ENCODE measurements at places on chromosomes 2 and 18.

GRCh38 chr2:64362562-64363026, 91.4 kb upstream of the LGALSL start:
- DNase-seq, result no peak

DNA sequence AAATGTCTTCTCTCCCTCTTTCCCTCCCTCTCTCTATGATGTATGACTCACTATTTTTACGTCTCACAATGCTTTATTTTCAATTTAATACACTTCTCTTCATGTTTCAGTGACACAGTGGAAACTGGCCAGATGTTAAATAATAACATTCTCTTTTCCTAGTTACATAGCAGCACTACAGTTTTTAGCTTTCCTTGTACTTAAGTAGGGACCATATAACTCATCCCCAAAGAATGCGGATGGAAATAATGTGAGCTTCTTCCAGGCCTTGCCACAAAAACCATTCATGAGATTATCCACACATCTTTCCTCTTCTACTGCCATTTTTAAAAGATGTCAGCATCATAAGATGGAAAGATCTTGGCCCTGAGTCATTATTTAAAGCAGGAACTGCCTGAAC, 789.4 kb downstream of the LRP1B start:
- no peak for DNase-seq

DNA sequence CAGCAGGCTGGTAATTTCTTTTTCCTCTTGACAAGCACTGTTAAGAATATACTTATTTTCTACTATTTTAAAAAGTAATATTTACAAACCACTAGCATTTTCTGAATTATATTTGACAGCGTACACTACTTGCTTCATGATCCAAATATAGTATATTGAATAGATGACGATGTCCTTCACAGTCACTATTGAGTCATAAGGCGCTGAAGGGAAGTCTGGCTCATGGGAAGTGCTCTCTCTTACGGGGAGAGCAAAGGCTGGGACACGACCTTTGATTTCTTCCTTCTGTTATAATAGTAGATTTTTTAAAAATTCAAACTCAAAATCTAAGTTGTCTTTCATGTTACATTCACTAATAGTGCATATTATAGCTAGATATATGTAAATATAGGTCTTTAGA, 357.1 kb downstream of the SOCS6 start:
- DNase-seq, result no peak

GRCh38 chr2:202387608-202388342, 11.6 kb downstream of the BMPR2 start:
- no peak for DNase-seq

- no peak for DNase-seq
These were observed 206.5 kb downstream of the SETBP1 start for GRCh38 chr18:44887227-44887631.

DNA sequence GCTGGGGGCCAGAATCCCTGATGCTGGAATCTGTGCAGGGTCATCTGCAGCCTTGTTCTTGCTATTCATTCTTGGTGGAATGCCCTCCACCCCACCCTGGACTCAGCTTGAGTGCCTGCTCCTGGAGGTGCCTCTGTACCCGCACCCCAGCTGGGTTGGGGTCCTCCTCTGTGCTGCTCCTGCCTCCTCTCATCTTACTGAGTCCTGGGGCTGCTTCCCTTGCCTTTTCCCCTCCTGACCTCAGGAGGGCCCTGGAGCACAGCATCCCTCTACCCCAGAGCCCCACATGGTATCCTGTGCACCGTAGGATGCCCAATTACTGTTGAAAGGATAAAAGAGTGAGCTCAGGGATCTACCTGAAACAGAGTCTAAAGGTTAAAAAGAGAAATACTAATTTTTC, 81.6 kb downstream of the CIB4 start:
- no peak for DNase-seq

- no peak for DNase-seq
These were observed 76.9 kb downstream of the NDUFA10 start for GRCh38 chr2:239948100-239948881.

DNA sequence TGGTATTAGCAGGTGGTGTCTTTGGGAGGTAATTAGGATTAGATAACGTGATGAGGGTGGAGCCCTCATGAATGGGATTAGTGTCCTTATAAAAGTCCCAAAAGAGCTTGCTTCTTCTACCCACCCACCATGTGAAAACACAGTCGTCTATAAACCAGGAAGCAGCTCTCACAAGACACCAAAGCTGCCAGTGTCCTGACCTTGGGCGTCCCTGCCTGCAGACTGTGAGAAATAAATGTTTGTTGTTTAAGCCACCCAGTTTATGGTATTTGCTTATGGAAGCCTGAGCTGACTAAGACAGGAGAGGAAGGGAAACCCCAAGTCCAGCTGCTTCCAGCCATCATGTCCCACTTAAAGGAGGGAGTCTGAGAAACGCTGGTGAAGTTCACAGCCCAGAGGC, 13.6 kb downstream of the ADI1 start:
- no peak for DNase-seq

GRCh38 chr18:9987345-9987744, 73.5 kb downstream of the VAPA start:
- DNase-seq, result no peak

- DNase-seq, result no peak
These were observed 208.4 kb upstream of the SMAD2 start for GRCh38 chr18:48138660-48139430.

- no peak for DNase-seq
These were observed 25.5 kb upstream of the PPP1CB start for GRCh38 chr2:28726177-28726576.

GRCh38 chr2:200296118-200296517, 10.4 kb upstream of the SPATS2L start:
- no peak for DNase-seq

GRCh38 chr18:56245866-56246580, 392.4 kb downstream of the TXNL1 start:
- DNase-seq, result no peak

DNA sequence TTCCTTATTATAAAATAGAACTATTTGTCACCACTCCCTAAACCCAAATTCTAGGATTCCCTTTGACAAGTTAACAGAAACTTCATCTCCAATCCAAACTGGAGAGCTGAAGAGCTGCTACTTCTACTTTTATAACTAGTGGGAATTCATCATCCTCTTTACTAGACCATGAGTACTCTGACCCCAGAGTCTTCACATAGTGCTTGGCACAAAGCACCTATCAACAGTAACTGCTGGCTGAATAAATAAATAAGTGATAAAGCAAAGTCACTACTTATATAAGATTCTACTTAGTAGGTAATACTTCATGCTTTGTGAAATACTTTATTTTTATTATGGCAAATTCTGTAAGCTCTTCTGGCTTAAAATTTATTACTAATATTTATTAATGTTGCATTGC, 49.5 kb downstream of the DARS1 start:
- no peak for DNase-seq

DNA sequence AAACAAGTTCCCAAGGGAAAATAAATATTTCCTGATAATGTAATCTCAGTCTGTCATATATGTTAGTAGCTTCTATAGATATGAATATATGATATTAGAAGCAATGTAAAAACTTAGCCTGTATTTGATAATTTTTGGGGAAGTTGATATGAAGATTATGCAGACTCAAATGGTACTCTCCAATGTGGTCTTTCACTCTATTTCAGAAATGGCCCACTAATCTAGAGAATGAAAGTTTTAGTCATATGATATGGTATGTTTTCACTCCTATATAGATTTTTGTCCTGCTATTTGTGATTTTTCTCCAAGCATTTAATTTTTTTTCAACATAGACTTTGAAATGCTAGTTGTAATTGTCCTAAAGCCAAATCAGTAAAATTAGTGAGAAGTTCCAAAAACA, 236.7 kb upstream of the BOD1L2 start:
- DNase-seq, result no peak

GRCh38 chr2:74515981-74516633, 1.9 kb downstream of the TLX2 start:
- no peak for DNase-seq

- DNase-seq, result no peak
These were observed 86.7 kb upstream of the TMEM18 start for GRCh38 chr2:763766-764525.

DNA sequence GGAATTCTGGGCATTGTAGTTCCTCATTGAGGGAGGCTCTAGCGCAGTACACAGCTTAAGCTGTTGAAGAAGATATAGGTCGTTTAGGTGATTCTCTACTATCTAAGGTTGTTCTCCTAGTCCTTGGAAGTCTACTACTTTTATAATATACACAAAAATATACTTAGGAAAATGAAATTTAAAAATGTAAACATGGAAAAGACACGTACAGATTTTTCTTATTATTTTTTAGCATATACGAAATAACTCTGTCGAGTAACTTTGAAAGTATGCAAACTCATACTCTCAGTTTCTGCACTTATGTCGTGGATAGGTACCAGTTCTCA, 272 bp upstream of the FASTKD1 start:
- no peak for DNase-seq

GRCh38 chr2:239288237-239288636, 112.6 kb downstream of the HDAC4 start:
- no peak for DNase-seq

DNA sequence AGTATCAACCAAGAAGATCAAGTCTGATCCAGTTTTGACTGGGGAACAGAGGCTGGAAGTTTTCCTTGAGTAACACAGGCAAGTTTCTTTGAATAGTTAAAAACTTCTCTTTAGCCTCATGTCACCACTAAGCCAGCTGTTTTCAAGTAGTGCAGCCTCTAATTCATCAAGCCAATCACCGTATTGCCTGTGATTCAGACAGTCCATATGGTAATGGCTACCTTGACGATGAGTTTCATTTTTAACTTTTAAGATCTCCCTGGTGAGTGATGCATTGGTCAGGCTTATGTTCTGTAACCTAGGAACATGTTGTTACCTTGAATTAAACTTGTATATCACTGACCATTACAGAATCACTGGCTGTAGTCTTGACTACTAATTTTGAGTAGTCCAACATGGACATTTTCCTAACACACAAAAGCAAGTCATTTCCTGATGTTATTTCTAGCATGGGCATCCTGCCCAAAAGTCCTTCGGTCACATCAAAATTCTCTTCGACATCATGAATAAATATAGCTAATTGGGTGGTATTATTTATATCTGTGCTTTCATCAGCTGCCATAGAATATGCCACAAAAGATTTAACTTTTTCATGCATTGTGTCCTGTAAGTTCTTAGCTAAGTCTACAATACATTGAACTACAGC, 238.8 kb upstream of the GCFC2 start:
- no peak for DNase-seq

GRCh38 chr18:55351241-55351691, 236.7 kb downstream of the TCF4 start:
- no peak for DNase-seq

DNA sequence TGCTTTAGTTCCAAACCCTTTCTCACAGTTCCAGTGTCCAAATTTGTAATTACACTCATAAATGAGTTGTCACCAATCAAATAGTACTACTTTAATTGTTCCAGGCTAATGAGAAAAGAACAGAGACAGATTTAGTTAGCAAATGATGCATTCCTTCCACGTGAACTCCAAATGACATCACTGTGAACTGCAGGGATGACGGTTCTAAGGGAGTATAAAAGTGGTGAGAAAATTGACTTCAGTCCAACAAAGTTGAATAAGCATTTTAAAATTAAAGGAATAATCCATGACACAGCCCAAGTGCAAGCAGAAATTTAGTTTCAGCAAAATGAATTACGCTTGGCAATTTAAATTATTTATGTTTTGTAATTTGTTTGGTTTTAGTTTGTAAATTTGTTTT, 102.0 kb upstream of the LRATD1 start:
- no peak for DNase-seq

- DNase-seq, result peak; percentile 24
These were observed 214.7 kb downstream of the TGIF1 start for GRCh38 chr18:3664563-3665178.

DNA sequence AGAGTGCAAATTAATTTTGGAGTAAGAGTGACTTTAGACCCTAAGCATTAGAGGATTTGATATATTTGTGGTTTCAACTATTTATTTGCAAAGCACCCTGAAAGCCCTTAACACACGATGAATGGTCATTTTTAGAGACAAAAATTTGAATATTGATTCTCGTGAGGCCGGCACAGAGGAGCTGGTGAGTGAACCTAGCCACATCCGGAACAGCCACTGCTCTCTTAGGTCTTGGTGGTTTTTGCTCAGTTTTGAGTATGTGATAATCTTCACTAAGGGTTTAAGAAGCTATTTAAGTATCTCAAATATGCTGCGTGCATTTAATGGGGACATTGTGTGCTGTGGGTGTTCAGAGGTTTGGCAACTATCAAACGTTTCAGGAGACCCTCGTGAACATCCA, 204.8 kb downstream of the TSN start:
- DNase-seq, result no peak

GRCh38 chr2:217953531-217953932, 49.3 kb downstream of the TNS1 start:
- no peak for DNase-seq

DNA sequence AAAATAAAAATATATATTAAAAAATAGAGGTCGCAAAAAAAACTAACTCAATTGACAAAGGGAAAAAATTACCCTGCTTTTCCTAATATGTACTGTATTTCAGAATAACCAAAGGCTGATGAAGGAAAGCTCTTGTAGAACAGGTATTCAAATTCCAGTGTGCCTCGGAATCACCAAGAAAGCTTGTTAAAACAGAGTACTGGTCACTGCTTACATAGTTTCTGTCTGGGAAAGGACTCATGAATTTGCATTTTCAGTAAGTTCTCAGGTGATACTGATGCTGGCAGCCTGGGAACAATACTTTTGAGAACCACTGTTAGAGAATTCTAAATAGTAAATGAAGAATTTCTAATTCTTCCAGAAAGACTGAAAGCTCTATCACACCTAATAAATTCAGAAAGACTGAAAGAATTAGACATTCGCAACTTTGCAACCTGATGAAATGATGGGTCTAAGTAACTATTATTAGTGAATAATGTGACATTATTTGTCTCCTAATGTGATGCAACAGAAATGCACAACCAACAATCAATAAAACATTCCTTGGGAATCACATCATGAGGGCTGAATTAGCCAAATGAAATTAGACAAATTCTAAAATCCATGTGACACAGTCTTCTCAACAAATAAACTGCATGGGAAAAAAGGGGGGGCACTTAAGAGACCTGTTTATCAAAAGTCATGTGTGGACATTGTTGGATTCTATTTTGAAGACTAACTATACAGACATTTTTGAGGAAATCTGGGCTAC, 21.9 kb downstream of the RPRD1A start:
- DNase-seq, result no peak

DNA sequence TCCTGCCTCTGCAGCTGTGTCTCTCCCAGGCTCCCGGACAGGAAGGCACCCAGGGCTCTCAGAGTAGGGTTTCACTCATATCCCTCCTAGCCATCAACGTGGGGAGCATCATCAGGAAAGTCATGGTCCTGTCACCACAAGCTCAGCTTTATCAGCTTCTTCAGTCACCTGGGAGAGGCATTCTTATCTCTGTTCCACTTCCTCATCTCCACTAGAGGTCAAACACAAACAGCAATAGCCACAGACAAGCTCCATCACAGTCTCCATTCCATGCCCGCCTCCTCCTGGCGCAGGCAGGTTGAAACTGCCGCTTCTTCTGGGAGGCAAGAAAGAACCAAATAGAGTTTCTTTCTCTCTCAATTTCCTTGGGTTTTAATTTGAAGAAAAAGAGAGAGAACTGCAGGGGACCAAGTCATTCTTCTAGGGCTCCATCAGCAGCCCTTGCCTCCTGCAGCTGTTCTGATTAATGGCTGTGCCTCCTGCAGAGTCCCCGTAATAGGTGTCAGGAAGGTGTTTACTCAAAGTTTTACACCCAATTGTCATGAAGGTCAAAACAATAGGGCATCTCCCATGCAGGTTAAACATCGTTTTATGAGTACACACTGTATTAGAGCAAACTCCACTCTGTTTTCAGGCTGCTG, 377.9 kb downstream of the TMEM182 start:
- no peak for DNase-seq

GRCh38 chr2:88638123-88638650, 10.9 kb upstream of the EIF2AK3 start:
- DNase-seq, result no peak
